ENCODE measurements at places on chromosomes 6 and 20. TPM values are rescaled to one million over a fixed set of nuclear protein-coding genes. Genes with fewer than 3 reads are reported as not detected.

Gene SIRPD
- not detected for total RNA-seq

Gene RRAGD
- 103 TPM for total RNA-seq

Gene MICB
- total RNA-seq: 0.41 TPM

Gene RAD21L1
- total RNA-seq: under 0.01 TPM

Gene NMBR
- 4.9 TPM for total RNA-seq

Gene MKKS
- total RNA-seq: 12.6 TPM

Gene CPNE5
- 12.6 TPM for total RNA-seq

Gene PTGIS
- 7.7 TPM for total RNA-seq

Gene NR2E1
- total RNA-seq: 6.1 TPM

Measured in frontal cortex (tissue), 4 donors.